ENCODE measurements at places on chromosomes 7 and 10.

GRCh38 chr10:44398747-44399658, 14.1 kb upstream of the CXCL12 start:
- DNase-seq = no peak

DNA sequence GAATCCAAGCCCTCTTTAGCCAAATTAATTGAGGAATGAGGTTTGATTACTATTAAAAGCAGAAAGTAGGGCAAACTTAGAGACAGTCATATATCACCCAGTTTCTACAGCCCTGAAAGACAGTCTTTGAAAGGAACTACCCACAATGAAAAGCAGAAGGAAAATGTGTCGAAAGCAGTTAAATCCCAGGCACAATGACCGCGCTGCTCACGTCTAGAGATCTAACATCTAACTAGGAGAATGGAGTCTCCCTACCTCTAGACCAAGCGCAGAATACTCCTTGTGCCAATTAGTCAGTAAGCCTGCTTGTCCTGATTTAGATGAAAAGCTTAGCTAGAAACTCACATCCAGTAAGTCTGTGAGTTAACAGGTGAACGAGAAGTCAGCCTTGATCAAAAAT, 350.0 kb downstream of the FGFR2 start:
- no peak for DNase-seq

DNA sequence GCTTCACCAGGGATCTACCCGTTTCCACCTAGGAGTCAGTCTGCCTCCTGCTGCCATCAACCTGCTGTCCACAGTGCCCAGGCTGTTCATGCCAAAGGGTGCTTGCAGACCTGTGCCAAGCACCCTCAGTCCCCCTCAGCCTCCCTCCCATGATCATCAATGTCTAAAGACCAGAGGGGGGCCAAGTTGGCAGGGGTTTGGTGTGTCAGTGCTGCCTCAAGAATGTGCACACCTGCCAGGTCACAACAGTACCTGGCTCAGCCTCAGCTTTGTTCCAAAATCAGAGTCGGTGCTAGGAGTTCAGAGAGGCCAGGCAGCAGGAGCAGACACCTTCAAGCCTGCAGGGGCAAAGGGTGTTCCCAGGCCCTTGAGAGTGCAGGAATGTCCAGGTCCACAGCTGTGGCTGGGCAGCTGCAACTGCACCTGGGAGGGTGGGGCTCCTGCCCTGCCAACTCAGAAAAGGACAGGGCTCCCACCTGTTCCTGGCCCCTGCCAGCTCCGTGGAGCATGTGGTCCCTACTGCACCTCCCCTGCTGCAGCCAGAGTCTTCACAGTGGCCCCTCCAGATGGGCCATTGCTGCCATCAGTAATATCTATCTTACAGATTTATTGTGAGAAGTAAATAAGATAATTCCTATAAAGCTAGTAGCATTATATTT, 219.5 kb downstream of the POLR1F start:
- no peak for DNase-seq

GRCh38 chr10:27605318-27605717, 101.2 kb downstream of the RAB18 start:
- no peak for DNase-seq

DNA sequence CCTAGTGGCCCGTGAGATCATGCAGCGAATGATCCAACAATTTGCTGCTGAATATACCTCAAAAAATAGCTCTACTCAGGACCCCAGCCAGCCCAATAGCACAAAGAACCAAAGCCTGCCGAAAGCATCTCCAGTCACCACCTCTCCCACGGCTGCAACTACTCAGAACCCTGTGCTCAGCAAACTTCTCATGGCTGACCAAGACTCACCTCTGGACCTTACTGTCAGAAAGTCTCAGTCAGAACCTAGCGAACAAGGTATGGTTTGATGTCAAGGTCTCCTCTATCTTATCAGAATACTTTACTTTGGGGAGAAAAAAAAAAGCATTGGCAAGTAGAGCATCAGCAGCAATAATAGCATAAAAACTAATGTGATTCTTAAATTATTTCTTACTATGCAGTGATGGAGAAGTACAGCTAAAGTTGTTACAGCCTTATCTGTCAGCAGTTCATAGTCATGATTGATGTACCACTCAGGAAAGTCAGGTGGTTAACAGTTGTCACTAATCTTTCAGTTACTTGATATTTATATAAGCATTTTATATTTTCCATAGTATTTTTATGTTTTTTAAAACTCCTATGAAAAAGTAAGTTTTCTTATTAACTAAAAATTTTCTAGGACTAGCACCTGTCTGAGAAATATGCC, 117.1 kb downstream of the LCOR start:
- DNase-seq = no peak

- no peak for DNase-seq
Observed at GRCh38 chr10:97669571-97669970, 17.5 kb downstream of the AVPI1 start.

DNA sequence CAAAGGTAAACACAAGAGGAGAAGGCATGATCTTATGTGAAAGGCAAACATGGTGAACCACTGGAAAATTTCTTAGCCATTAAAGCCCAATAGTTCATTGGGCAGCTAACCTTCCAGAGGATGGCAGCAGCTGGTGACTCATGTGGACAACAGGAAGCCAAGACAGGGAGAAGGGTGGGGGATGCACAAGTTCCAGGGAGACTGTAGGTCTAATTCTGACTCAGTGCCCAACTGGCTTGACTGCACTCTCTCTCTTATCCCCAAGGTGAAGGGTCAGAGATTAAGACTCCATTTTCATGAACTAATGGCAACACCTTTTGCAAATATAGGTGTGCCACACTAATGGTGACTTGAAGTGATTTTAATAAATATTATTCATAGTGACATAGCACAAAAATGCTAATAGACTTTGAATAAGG, 47.9 kb upstream of the SLC35B4 start:
- no peak for DNase-seq

GRCh38 chr7:84139986-84140729, 54.4 kb downstream of the SEMA3A start:
- no peak for DNase-seq

- DNase-seq = no peak
Observed at GRCh38 chr7:47007471-47007870, 574.4 kb downstream of the TNS3 start.

GRCh38 chr7:25002786-25003185, 22.8 kb upstream of the OSBPL3 start:
- no peak for DNase-seq

- no peak for DNase-seq
Observed at GRCh38 chr7:100157334-100158228, 942 bp downstream of the TRAPPC14 start.

DNA sequence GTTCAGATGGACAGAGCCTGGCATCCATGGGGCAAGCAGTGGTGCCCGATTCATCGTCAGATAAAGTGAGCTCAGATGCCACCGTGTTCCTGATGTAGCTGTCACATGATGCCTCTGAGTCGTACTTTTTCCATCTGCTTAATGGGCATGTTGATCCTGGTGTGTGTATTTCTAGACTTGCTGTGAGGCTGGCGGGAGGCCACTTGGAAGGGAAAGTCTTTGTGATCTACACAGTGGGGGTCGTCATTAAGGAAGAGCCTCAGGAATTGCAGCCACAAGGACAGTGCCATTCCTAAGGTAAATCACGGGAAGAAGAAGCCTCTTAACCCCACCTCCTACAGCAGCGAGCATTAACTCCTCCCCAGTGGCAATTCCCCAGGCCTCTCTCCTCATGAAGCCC, 63.0 kb downstream of the RGS10 start:
- DNase-seq = no peak

- no peak for DNase-seq
Observed at GRCh38 chr10:72083790-72084459, 4.4 kb downstream of the SPOCK2 start.

GRCh38 chr10:99345350-99345749, 16.2 kb downstream of the CNNM1 start:
- DNase-seq = no peak

- peak; percentile 36 for DNase-seq
Observed at GRCh38 chr7:8217200-8218068, 44.5 kb downstream of the ICA1 start.

DNA sequence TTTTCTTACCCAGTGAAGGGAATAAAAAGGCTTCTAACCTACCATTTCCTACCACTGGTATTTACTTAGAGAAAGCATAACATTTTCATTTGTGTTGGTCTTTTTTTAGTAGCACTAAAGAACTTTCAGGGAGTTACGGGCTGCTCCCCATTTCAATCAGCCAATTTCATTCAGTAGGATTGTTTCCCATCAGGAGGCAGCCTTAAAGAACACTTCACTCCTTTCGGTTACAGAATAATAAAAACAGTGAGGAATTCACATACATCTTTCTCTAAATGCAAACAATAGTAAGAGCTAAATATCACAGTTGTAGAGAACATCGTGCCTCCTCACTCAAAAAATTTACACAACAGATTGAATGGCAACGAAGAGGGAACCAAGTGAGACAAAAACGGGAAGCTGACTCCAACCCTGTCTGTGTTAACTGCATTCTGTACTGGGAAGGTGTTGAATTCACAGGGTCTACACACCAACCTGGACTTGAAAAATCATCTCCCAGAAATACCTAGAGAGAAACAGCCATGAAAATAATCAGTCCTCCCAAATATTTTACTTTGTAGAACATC, 55.5 kb upstream of the ABLIM1 start:
- no peak for DNase-seq

GRCh38 chr10:35876248-35876647, 234.2 kb upstream of the FZD8 start:
- DNase-seq = no peak

GRCh38 chr10:66564287-66564686, 361.5 kb upstream of the LRRTM3 start:
- no peak for DNase-seq

All from nephron progenitor cell (in vitro differentiated cells).